ENCODE measurements at places on chromosomes 4 and X.

GRCh38 chr4:144820728-144821085 is 174.8 kb downstream of the HHIP start:
- DNase-seq = no peak

DNA sequence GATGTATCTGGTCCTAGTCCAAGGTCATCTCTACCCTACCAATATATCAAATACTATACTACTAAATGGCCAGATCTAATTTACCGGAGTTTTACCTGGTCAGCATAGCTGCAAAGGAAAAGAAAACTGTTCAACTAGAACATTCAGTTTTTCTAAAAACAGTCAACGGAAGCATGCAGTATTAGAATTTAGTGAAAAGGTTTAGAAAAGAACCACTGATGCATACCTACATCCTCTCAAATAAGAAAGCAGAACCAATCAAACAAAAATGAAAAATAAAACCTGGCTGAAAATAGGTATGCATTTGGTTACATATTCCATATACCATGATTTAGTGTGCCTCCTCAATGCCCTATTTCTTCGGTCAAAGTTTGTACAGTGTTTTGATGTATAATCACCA is 140.0 kb downstream of the CHM start:
- DNase-seq = no peak

- no peak for DNase-seq
Measured at GRCh38 chr4:1122505-1122904, 9.1 kb upstream of the RNF212 start.

DNA sequence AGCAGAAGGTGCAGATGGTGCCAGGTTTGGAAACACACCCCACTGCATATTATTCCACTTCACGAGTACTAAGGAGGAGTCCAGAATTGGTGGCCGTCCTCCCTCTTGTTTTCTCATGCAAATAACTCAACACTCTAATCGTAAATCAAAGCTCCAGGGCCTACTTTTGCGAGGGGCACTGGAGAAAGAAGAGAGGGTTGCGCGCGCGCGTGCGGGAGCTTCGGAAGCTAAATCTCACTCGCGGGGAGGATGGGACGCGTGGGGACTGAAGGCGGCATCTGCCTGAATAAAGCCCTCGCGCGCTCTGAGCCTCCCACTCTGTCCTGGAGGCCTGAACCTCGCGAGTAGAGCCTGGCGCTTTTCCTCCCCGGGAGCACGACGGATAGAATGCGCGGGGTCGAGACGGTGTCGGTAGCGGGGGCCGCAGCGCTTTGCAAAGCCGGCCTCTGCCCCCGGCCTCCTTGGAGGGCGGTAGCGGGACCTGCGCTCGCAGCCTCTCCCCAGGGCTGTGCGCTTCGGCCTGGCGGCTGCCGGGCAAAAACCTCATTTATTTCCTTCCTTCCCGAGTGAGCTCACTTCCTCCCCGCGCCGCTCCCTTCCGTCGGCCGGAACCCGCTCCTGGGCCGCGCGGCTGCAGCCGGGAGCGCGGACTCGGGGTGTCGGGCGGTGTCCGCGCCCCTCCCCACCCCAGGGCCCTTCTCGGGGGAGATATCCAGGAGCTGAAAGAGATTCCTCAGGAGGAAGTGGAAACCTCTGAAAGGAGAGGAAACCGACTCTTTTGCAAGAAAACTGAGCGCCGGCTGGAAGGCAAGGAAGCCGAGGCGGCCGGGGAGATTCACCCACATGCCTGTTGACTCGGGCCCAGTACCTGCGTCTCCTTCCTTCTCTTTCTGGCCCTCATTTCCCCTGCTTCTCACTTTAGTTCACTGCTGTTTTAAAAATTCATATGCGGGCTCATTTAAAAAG is 20.7 kb downstream of the HAND2 start:
- DNase-seq = no peak

DNA sequence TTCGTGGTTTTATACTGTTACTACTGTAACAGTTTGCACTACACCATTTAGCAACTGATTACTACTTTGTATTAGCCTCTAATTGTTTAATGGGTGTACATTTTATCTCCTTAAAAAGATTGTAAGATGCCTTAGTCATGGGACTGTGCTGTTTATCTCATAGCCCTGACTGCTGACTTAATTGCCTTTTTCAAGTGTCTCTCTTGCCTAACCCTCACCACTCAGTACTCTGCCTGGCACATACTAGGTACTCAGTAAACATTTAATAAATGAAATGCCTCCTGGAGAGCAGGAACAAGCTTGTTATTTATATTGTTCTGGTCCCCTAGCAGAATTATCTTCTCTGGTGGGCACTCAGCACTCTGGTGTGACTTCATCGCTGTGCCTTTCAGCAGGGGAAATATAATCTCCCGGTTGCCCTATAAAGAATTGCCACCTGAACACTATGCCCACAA is 1.7 kb upstream of the STIM2 start:
- no peak for DNase-seq

- no peak for DNase-seq
Measured at GRCh38 chrX:8090482-8090881, 80.6 kb downstream of the VCX2 start.
